ENCODE measurements at places on chromosomes 2 and 18. TPM values are rescaled to one million over a fixed set of nuclear protein-coding genes. Genes with fewer than 3 reads are reported as not detected.

The SPHKAP gene
- total RNA-seq = not detected

The SCTR gene
- total RNA-seq = not detected

The TLX2 gene
- total RNA-seq = 0.88 TPM

The MAB21L4 gene
- total RNA-seq = not detected

The PIEZO2 gene
- not detected for total RNA-seq

The CTNNA2 gene
- total RNA-seq = not detected

The PSMA8 gene
- 1.3 TPM for total RNA-seq

The ESPNL gene
- total RNA-seq = 0.09 TPM

The ZNF804A gene
- total RNA-seq = not detected

The NT5DC4 gene
- not detected for total RNA-seq

The DLGAP1 gene
- total RNA-seq = not detected

The NDC80 gene
- total RNA-seq = 67.0 TPM

The MYO5B gene
- not detected for total RNA-seq

The RAB27B gene
- 1.4 TPM for total RNA-seq

The IL36A gene
- not detected for total RNA-seq

The NETO1 gene
- total RNA-seq = not detected

The MC5R gene
- total RNA-seq = 0.17 TPM

The MAP2 gene
- not detected for total RNA-seq

The SSB gene
- 83.4 TPM for total RNA-seq

The SEPTIN2 gene
- total RNA-seq = 275 TPM

The BOLL gene
- total RNA-seq = not detected

The ADD2 gene
- 25.7 TPM for total RNA-seq

The UNC50 gene
- 34.9 TPM for total RNA-seq

The DES gene
- total RNA-seq = not detected

The VAMP5 gene
- total RNA-seq = 66.7 TPM

The C1GALT1C1L gene
- not detected for total RNA-seq

The TWIST2 gene
- not detected for total RNA-seq

The ARHGEF4 gene
- total RNA-seq = 3.7 TPM

The ZNF513 gene
- total RNA-seq = 16.4 TPM

Data from activated naive CD8-positive, alpha-beta T cell treated with anti-CD3 and anti-CD28 coated beads, Interleukin-2, amount 10 ng/mL, durations not matched to agents 7 days and 5 days (primary cell).